NCI-H2081 (cell line): ENCODE measurements at places on chromosomes 12 and 14.

DNA sequence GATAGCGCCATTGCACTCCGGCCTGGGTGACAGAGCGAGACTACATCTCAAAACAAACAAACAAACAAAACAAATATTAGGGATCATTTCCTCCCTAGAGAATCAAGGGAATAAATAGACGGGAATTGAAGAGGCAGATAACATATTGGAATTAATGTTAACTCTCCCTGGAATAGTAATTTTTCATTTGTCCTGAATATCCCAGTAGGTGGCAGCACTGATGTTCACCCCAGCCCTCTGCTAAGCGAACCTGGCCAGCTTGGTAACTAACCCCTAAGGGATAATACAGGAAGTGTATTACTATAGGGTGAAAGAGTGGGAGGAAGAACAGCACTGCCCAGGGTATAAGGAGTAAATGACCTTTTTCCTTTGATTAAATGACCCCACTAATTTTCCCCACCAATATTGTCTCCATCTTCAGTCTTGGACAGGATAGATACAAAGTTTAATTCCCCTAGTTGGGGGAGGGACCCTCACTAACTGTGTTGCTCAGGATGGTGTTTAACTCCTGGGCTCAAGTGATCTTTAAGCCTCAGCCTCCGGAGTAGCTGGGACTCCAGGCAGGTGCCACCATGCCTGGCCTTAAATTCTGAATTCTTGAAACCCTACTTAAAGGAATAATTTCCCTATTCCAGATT lies 40.5 kb downstream of the SLC2A14 start:
- no peak for DNase-seq

- DNase-seq = no peak
These were observed 198.1 kb downstream of the KCNH5 start for GRCh38 chr14:62847168-62847567.

DNA sequence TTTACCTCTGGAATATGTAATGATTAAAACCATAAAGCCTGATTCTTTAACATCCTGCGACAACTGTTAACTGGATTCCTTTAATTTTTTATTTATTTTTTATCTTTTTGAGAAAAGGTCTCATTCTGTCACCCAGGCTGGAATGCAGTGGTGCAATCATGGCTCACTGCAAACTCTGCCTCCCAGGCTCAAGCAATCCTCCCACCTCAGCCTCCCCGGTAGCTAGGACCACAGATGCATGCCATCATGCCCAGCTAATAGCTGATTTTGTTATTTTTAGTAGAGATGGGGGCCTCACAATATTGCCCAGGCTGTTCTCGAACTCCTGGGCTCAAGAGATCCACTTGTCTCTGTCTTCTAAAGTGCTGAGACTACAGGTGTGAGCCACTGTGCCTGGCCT lies 3.7 kb downstream of the MYBPC1 start:
- no peak for DNase-seq

DNA sequence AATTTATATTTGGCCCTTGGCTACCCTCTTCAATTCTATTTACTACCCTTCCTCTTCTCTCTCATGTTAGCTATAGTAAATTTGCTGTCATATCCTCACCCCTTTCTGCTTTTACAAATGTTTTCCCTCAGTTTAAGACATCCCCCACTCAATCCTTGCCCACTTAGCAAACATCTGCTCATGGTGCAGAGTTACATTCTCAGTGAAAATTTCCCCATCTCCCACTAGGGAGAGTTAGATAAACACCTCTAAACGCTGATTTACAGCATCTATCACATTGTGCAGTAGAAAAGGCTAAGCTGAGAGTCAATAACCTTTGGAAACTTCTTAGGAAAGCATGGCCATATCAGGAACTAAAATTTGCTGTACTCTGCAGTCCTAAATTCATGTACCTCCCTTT lies 69.0 kb downstream of the DENND5B start:
- DNase-seq = no peak

- DNase-seq = no peak
These were observed 223.3 kb downstream of the CCDC91 start for GRCh38 chr12:28413460-28414109.

DNA sequence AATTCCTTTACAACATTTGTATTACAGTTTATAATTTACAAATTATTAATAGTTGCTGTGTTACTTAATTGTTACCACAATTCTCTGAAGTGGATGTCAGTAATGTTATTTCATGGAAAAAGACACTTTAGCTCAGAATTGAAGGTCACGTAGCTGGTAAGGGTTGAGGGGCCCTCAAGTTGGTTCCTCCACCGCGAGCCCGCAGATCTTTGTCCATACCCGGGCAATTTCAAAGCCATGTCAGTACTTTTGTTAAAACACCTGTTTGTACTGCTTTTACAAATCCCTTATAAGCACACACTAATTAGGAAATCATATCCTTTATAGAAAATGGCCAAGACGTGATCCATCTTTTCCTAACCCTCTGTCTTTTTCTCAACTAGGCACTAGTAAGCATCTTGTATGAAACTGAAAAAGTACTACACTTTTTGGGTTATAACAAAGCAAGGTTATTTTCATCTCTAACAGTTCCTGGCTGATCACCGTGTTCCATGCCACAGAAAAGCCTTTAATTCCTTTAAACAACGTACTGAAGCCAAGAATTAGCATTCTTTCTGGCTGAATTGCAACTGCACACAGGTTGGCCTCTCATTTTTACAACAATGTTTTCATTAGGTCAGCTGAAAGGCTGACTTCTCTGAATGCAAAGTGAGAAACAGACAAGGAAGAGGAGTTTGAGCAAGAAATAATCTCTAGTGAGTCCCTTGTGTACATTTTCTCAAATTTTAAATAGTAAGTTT lies 76.1 kb downstream of the CNTN1 start:
- no peak for DNase-seq

DNA sequence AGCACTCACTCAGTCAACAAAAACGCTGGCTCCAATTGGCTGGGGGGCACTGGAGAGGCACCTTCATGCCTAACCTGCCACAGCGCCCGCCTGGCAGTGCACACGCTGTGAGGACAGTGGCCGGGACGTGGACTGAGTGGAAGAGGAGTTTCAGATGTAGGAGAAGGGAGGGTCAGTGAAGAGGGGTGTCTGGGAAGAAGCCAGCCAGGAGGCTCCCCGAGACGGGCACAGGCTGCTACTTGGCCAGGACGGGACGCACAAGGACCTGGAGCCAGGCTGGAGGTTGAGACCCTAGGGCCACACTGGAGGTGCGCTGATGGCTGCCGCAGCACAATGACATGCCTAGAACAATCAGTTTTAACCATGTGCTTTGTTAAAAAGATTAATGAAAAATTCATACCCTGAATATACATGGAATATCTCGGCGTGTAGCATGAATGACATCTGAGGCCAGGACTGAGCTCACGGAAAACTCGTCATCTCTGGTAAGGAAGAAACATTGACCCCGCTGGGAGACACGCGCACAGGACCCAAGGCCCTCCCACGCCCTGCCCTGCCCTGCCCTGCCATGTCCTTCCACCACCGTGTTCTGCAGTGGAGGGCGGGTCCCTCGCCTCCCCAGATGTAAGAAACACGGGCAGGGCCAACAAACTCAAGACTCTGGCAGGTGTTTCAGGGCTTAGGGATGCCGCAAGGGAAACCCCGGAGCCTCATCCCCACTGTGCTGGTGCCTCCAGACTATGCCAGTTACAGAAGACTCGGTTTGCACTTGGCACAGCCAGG lies 25.0 kb downstream of the AMN start:
- DNase-seq = no peak

DNA sequence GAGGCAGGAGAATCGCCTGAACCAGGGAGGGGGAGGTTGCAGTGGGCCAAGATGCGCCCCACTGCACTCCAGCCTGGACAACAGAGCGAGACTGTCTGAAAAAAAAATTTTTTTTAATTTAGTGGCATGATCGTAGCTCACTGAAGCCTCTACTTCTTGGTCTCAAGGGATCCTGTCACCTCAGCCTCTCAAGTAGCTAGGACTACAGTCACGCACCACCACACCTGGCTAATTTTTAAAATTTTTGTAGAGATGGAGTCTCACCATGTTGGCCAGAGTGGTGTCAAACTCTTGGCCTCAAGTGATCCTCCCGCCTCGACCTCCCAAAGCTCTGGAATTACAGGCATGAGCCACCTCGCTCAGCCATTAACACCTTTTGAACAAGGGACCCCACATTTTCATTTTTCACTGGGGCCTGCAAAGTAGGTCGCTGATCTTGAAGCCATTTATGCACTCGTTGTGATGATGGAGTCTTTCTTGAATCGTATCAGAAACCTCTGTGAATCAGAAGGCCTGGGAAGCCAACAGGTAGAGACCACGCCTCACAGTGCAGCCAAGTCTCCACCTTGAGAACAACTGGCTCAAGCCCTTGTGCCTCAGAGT lies 5.9 kb downstream of the HCAR1 start:
- DNase-seq = no peak

DNA sequence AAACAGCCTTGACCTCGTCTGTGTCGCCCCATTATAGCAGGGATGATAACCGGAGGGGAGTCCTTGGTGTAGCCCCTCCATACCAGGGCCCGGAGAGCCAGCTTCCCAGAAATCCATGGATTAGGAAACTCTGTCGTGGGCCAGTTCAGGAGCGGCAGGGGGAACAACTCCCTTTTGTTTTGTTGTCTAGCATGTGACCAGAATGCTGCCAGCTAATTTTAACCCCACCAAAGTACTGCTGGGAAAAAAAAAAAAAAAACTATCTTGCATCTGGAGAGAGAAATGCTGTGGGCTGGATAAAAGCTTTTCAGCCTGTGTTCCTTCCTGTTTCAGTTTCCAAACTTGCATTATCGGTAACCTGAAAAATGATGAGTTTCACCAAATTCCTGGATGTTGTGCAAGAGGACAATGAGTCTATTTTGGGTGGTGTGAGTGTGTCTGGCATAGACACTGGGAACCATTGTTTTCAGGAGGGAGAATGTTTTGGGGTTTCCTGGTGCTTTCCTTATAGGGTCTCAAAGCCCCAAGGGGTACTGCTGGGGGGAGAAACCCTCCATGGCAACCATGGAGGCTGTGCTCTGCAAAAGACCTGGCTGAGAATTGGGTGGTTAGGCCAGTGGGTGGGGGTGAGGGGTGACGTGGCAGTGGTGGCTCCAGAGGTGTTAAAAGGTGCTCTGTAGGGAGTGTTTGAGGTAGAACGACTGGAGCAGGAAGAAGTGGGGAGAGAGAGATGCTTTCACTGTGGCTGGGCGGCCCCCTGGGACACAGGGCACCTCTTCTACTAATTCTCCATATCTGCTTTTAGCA lies 14.9 kb upstream of the IRF2BPL start:
- no peak for DNase-seq

DNA sequence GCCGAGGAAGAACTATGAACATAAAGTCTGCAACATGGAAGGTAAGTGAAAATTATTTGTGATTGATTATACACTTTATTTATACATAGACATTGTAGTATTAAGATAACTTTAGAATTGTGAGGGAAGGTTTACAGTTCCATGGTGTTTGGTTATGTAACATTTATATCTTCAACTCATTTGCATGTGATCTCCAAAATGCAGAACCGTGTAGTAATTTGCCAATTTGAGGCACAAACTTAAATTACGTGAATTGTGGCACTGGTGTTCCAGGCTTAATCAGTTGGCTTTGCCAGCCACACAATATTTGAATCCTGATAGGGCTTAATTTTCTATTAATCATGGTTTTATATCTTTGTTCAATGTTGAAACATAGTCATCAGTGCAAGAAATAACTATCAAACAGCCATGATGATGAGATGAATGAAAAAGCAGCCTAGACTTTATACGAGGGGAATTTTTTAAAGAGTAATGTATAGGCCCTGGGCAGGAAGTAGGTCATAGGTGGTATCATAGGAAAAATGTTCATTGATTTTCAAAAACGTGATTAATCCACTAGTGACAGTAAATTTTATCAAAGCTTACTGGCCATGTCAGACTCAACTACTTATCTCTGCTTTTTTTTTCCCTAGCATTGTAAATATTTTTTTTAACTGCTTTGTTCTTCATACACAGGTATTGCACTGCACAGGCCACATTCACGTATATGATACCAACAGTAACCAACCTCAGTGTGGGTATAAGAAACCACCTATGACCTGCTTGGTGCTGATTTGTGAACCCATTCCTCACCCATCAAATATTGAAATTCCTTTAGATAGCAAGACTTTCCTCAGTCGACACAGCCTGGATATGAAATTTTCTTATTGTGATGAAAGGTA lies 31.7 kb downstream of the HIF1A start:
- no peak for DNase-seq

- DNase-seq = no peak
These were observed 25.4 kb upstream of the COL2A1 start for GRCh38 chr12:48029491-48030172.

- no peak for DNase-seq
These were observed 975 bp downstream of the OGFOD2 start for GRCh38 chr12:122975790-122976647.

DNA sequence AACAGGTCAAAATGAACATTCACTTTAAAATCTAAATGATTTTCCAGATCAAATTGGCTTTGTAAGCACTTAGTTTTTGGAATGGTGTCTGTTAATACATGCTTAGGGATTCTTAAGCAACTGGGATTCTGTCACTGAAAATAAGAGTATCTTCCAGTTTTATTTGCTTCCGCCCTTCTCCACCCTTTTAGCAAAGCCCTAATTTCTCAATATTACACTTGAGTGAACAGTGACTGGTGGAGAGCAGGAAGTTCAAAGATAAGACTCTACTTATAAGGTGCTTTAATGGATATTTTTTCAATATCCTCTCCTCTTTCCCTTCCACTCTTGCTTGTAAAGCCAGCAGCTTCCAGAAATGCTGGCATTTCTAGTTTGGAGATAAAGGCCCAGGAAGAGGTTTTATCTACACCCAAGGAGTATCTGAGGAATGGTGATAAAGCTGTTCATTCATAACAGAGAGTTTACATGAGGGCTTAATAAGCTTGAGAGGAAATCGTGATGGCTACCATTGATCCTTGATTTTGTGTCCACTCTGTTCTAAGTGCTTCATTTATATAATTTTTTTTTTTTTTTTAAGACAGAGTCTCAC lies 265.9 kb upstream of the PRICKLE1 start:
- DNase-seq = no peak

GRCh38 chr12:20421421-20421820 lies 53.1 kb downstream of the PDE3A start:
- DNase-seq = no peak

DNA sequence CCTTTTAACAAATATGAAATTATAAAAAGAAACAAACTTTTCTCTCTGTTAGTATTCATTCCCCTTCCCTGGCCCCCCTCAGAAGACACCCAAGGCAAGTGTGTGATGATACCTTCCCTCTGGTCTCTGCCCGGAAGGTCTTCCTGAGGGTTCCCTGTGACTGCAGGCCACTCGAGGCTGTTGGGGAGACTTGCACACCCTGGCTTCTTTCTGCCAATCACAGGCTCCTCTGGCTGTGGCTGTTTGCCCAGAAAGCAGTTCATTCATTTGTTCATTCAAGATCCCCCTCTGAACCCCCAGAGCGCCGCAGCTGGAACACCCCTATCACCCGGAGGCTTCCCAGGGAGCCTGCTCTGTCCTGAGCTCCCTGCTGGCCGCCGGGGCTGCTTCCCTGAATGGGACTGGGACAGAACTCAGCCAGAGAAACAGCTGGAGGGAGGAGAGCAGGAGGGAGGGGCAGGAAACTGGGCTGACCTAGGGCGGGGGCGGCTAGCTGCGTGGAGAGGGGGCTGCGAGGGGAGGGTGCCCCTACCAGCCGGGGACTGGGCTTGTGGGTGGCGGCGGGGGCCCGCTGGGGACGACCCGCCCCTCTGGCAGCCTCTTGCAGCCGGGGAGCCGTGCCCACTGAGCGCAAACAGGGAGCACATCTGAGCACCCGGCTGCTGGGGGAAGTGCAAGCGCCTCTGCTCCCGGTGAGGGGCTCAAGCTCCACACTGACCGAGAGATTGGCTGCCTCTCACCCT lies at the start of gene CMKLR1:
Gene CMKLR1 (minus strand): TSS at position 397 of the 743 bp plus-strand sequence. CDS start 45,720 bp downstream, outside the sequence.
- no peak for DNase-seq
